Neural progenitor cell (in vitro differentiated cells): ENCODE measurements at places on chromosomes 11 and 22.

DNA sequence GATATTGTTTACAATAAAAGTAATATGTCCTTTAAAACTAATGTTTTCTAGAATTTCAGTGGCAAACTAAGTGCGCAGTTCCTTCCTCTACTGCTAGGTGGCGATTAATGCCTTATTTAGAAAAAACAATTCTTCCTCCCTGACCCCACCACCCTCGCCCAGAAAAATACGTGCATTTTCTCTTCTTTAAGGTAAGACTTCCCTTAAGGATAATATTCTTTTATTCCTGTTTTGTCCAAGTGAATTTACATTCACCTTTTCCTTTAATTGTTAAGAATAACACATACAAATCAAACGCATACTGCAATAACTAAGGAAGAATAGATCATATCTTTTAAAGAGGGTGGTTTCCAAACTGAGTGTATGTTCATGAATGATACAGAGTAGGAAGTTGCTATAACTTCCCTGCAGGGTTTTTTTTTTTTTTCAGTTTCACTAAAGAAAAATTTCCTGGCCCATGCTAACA is 17.0 kb upstream of the PSMA1 start:
- DNase-seq: peak; percentile 50

- peak; percentile 67 for DNase-seq
Observed at GRCh38 chr11:72703267-72704008, 29.2 kb upstream of the PDE2A start.

DNA sequence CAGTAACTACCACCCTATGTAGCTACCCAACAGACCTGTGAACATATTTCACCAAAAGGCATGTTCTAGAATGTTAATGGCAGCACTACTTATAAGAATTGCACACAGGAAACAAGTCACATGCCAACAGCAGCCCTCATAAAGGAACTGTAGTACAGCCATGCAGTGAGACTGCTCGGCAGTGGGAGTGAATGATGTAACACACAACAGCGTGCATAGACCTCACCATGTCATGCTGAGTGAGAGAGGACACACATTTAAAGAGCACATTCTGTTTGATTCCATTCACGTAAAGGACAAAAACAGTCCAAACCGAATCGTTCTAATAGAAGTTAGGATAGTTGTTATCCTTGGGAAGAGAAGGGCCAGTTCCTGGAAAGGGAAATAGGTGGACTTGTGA is 27.2 kb upstream of the KIRREL3 start:
- DNase-seq: no peak

DNA sequence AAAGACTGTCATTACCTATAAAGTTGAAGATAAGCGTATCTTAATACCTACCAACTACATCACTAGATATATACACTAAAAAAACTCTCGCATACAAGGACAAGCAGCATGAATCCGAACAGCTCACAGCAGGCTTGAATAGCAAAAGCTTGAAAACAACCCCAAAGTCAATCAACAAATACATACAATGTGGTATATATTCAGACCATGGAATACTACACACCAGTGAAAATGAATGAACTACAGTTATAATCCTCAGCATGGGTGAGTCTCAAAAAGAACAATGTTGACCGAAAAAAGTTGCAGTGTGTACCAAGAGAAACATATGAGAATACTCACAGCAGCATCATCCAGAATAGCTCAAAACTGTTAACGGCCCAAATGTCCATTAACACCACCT is 25.2 kb downstream of the USP28 start:
- DNase-seq: no peak

DNA sequence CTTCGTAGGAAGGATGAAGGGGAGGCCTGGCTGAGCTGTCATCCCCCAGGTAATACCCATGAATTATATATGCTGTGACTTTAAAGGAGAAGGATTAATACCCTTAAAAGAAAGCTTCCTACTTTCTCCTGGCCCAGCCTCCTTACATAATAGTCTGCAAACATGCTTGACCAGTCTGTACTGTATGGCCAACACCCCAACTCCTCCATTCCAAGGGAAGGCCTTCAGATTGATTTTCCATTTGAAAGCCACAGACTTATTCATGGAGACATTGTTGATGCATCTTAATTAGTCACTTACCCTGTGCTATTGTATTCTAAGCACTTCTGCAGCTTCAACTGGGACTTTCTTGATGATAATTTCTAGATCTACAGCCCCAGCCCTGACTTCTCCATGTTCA is 2.0 kb downstream of the PAAF1 start:
- DNase-seq: no peak

DNA sequence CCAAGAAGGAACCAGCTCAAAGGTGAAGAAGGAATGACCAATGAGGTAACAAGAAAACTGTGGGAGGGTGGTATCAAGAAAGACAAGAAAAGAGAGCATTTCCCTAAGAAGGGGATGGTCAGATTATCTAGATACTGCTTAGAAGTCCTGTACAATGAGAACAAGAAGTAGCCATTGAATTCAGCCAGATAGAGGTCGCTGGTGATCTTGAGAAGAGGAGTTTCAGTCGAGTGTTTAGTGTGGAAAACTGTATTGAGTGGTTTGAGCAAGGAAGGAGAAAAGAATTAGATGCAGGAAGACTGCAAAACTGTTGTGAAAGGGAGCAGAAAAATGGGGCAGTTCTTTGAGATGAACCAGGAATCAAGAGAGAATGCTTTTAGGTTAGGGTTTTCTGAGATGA is 74.6 kb upstream of the FAT3 start:
- peak; percentile 13 for DNase-seq

DNA sequence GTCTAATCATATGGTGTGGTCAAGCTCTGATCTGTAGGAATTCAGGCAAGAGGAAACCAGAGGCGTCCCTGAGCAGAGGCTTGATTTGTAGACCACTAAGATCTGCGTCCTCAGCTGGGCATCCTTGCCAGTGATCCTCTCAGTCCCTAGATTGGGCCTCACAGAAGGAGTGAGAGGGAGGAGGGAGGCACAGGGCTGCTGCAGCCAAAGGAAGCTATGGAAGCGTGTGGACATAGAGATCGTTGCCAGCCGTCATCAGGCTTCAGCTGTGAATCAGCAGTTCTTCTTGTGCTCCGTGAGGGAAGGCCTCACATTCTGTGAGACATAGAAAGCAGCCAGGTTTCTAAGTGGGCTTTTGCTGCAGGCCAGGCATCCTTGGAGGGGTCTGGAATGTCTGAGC is 254.6 kb upstream of the KIRREL3 start:
- no peak for DNase-seq

GRCh38 chr22:43777286-43777685 is 34.8 kb downstream of the EFCAB6 start:
- DNase-seq: no peak

- DNase-seq: no peak
Observed at GRCh38 chr22:23685205-23685784, 5.5 kb upstream of the RGL4 start.

- no peak for DNase-seq
Observed at GRCh38 chr22:44025171-44026065, 1.3 kb downstream of the PARVB start.

DNA sequence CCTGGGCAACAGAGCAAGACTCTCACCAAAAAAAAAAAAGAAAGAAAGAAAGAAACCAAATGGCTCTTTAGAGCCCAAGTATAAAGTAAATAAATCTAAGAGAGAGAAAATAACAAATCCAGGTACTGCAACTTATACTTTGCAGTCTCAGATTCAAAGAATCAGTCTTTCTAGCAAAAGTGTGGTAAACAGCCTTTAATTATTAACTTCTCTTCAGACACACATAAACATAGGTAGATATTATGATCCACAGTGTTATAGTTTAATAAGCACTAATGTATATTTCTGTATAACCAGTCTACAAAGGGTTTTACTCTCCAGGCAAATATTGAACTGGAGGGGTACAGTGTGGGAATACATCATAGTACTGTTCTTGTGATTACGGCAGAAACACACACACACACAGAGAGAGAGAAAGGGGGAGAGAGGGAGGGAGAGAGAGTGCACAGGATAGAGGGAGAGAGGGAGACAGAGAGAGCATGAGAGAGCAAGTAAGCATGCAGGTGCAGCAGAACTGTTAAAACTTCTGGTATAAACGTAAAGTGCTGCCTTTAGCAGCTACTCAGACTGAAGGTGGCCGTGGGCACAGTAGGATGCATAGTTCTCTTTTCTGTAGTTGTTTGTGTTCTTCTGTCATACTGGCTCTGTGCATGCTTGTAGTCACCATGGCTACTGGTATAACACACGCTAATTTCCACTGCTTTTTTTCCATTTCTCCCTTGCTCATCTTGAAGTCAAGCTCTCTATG is 32.3 kb downstream of the MTMR2 start:
- DNase-seq: no peak

GRCh38 chr22:44344407-44344806 is 31.7 kb upstream of the SHISAL1 start:
- no peak for DNase-seq

DNA sequence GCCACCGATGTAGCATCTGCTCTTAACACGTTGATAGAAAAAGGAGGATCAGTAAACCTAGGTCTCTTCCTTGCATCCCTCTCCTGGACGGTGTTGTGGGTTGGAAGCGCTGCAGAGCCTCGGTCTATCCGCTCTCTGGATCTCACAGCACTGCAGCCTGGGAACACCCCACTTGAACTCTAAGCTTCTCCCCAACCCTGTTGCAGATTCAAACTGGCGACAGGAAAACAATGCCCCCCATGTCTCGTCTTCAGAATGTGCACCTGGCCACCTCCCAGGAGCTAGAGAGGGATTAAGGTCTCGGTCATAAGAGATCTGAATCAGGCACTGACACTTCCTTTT is 454 bp downstream of the TMEM218 start:
- DNase-seq: no peak

- peak; percentile 6 for DNase-seq
Observed at GRCh38 chr11:6862961-6863360, at the start of gene OR10A2. OR10A2 (plus strand) TSS chr11:6863057; CDS start chr11:6869755, 6,698 bp downstream.
